ENCODE measurements at places on chromosomes 2 and 18.

GRCh38 chr2:199535445-199536177 lies 77.9 kb upstream of the SATB2 start:
- DNase-seq, result no peak

DNA sequence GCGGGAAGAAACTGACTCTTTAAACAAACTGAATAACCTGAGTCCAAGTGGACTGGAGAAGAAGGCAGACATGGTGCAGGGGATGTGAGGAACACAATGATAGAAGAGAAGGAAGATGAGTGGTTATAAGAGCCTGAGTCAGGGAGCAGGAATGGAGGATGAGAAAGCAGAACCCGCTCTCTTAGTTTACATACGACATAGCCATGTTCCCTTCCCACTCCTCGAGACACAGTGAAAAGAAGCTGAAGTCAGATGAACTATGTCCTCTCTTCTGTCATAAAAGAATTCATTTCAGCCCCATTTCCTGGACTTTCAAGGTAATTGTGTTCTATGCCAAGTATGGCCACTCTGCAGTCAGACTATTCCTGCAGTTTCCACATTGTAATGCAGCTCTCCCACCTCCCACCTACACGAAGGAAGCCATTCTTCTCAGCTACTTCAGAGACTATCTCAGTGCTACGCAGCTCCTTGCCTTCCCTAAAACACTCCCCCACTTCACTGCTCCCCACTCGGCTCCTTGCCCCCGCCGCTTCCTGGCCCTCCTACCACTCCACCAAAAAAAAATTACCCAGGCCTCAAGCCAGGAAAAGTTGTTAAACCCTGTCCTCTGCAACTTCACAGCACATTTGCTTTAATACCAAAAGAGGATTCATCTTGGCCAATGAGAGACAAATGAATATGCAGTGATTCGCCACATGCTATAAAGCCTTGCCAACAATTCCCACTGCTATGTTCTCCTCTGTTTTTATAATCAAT lies 323.4 kb upstream of the EPHA4 start:
- DNase-seq, result no peak

DNA sequence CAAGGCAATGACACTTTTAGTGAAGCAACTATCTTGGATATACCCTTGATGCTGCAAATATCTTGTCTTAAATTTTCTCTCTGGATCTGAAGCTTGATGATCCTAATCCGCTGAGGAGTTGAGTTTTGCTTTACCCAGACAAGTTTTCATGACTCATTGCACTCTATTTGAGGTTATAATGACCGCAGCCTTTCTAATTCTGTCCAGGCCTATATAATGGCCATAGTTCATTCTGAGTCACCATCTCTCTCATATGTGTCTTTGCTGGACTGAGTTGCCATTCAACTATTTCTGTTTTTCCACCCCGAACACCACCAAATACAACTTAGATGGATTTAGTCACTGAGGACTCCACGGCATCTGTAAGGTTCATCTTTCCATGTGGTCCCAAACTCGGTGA lies 802.1 kb upstream of the FAM98A start:
- DNase-seq, result no peak

DNA sequence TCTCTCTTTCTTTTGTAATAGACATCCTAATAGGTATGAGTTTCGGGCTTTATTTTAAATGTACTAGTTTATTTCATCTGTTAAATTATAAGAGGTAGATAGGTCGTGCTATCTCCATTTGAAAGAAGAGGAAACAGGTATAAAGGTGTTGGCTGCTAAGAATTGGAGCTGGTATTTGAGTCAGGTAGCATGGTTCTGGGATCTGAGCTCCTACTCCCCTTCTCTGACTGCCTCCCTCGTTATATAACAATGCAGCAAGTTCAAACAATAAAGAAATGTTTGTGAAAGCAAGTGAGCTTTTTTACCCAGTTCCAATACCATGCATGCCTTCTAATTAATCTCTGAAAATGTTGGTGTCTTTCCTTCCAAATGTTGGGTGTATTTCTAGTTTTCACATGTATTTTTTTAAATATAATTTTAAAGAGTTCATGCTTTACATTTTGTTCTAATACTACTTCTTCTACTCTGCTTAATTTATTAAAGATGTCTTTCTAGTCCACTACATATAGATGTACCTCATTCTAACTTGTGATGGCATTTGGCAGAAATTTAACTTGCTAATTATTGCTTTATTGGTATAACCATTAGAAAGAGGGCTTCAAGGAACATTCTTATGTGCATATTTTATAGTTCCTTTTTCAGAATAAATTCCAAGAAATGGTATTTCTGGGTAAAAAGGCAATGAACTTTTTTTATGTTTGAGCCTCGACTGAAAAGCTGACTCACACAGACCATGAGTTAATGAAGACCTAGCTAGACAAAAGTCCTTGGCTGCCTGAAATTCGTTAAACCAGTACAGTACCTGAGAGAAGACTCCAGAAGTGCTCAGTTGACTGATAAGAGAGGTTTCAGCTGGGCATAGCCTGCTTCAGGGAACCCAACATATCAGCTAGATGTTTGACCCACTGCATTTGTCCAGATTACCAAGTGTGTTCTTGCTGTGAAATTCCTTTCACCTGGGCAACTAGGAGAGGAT lies 133.5 kb downstream of the CERS6 start:
- DNase-seq, result no peak

DNA sequence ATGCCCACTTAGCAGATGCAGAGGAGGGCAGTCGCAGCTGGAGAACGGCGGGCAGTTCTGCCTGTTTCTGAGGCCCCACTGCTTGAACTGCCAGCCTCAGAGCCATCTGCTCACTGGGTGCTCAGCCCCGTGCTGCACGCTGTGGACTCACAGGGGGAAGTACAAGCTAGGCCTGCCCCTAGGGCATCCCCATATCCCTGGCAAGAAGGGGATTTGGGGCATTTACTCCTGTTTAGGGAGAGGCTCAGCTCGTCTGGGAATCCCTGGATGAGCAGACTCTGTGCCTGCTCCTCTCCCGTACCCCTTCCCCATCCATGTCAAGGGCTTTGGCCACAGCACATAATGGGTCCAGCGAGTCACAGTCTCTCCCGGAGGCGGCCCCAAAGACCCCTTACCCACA lies 169.8 kb upstream of the PKDCC start:
- no peak for DNase-seq

- DNase-seq, result no peak
Measured at GRCh38 chr18:44848644-44849335, 168.1 kb downstream of the SETBP1 start.

GRCh38 chr2:224976629-224977525 lies 65.4 kb downstream of the DOCK10 start:
- DNase-seq, result no peak

- no peak for DNase-seq
Measured at GRCh38 chr18:21117409-21118131, 6.0 kb upstream of the ROCK1 start.

GRCh38 chr2:67485431-67485830 lies 88.3 kb downstream of the ETAA1 start:
- no peak for DNase-seq

GRCh38 chr2:215749092-215749957 lies 264.0 kb downstream of the MREG start:
- DNase-seq, result no peak

- peak; percentile 38 for DNase-seq
Measured at GRCh38 chr2:177753682-177754491, 318.7 kb downstream of the PDE11A start.

GRCh38 chr2:175930504-175930903 lies 71.6 kb downstream of the LNPK start:
- DNase-seq, result no peak

- no peak for DNase-seq
Measured at GRCh38 chr2:152441961-152442360, 107.0 kb downstream of the FMNL2 start.

GRCh38 chr2:32355976-32356680 lies 695 bp upstream of the BIRC6 start:
- DNase-seq, result peak; percentile 1
